Cerebellar nuclear complex (tissue), 1 donor: ENCODE measurements at places on chromosomes 13 and 19.

DNA sequence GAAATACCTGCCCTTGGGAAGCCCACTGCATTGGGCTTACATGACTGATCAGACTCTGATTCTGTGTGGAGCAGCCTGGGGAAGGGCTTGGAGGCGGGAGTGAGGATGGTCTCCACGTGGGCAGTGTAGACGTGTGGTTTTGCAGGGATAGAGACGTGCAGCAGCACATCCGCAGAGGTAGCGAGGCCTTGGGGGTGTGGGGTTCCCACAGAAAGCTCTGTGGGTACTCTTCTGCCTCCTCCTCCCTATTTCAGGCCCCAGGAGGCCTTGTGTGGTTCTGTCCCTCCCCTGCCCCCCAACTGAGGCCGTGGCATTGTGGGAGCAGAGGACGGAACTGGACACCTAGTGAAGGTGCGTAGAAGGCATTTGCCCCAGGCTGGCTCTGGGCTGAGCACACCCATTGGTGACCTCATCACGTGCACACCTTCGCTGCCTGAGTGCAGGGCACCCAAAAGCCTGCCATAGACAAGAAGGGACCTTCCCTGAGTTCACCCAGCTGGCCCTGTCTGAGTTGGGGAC, 28.9 kb downstream of the PPP1R37 start:
- no peak for DNase-seq

DNA sequence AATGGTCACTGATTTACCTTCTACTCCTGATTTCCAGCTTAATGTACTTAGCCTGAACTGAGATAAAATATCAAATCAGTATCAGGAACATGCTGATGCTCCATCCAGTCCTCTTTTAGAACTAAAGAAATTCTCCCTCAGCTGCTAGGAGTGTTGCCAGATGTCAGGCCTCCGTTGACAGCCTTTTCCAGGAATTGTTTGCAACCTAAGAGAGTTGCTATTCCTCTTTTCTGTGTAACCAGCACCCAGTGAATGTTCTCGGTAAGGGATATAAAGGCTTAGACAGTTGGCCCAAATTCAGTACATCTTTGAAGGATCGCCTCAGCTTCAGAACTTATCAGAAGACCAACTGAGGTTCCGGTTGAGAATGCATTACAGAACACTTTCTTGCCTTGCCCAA, 559.0 kb downstream of the PCDH17 start:
- no peak for DNase-seq

- no peak for DNase-seq
These were observed 162.4 kb downstream of the PCDH20 start for GRCh38 chr13:61253105-61253877.

GRCh38 chr13:40146611-40147117, 491.2 kb downstream of the COG6 start:
- no peak for DNase-seq

GRCh38 chr13:30792285-30793000, 57.1 kb downstream of the ALOX5AP start:
- DNase-seq, result peak; percentile 43

- no peak for DNase-seq
These were observed 3.5 kb downstream of the LYPD5 start for GRCh38 chr19:43798546-43799409.

DNA sequence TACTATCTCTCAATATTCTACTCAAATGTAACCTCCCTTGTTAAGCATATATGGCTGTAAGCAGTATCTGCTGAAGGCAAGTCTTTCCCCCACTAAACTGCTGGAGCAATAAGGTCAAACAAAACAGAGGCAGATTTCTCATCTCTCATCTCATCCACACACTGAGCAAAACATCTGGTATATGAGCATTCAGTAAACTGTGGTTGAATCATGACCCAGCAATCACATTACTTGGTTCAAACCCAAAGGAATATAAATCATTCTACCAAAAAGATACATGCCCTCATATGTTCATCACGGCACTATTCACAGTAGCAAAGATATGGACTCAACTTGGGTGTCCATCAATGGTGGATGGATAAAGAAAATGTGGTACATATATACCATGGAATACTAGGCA, 344.4 kb downstream of the SUCLA2 start:
- DNase-seq, result no peak

DNA sequence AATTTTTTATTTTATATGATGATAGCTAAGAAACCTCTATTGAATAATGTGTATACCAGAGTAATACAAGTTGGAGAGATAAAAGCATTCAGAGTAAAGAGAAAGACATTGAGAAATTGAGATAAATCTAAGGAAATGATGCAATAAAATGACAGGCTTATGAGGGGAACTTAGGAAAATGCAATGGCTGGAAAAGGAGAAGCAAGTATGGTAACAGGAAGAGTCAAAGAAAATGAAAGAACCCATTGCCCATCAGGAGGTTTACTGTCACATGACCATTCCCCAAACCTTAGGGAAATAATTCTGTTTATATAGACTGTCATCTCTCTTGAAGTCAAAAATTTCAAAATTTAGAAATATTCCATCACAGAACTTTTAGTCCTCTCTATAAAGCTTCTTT, 808.0 kb upstream of the PRR20A start:
- DNase-seq, result no peak
